ENCODE measurements at places on chromosomes 4 and X. TPM values are rescaled to one million over a fixed set of nuclear protein-coding genes. Genes with fewer than 3 reads are reported as not detected.
A peak's percentile ranks its signal among the peaks of the same experiment; 100 is the strongest.

GRCh38 chrX:134603806-134604700, 54.2 kb downstream of the PLAC1 start:
- no peak for DNase-seq

DNA sequence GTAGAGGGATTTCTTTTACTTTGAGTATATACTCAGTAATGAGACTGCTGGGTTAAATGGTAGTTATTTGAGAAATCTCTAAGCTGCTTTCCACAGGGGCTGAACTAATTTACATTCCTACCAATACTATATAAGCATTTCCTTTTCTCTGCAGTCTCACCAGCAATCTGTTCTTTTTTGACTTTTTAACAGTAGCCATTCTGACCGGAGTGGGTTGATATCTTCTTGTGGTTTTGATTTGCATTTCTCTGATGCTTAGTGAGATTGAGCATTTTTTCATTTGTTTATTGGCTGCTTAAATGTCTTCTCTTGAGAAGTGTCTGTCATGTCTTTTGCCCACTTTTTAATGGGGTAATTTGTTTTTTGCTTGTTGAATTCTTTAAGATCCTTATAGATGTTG, 43.3 kb downstream of the SPCS3 start:
- DNase-seq, result no peak

- no peak for DNase-seq
These were observed 266.6 kb downstream of the ZNF674 start for GRCh38 chrX:46278572-46278971.

DNA sequence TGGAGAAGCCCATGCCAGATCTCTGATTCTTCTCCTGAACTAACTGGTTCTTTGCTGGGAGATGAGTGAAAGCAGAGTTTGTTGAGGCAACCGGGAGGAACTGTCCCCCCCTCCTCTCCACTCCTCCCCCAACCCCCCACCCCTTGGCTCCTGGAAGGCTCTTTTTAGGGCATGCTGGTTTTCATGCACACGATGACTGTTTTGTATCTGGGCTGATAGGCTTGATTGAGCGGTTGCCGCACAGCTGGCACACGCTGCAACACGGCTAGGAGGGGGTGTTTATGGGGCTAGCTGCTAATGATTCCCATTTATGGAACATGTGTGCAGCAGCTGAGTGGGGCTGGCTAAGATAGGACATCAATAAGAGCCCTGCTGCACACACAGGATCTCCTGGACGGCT, 137.2 kb downstream of the SMIM20 start:
- no peak for DNase-seq

DNA sequence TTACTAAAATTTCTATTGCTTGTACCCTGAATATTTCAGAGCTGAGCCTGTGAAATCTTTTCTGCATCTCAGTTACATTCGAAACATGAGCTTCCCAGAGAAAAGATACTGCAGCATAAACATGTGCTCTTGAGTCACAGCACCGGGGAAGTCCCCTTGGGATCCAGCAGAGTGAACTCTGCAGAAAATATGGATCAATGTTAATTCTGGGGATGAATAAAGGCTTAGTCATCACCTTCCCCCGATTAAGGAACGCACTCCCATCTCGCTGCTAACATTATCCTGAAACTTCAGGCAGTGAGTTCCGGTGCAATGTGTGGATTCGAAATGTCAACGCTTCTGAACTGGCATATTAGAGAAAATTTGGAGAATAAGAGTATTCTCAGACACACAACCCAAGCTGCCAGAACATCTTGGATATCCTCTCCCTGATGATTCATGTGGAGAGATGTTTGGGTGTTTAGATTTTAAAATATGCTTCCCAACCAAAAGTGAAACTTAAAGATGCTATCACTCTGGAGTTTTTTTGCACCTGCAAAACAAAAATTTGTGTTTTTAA, 90.8 kb downstream of the IRF2 start:
- no peak for DNase-seq

DNA sequence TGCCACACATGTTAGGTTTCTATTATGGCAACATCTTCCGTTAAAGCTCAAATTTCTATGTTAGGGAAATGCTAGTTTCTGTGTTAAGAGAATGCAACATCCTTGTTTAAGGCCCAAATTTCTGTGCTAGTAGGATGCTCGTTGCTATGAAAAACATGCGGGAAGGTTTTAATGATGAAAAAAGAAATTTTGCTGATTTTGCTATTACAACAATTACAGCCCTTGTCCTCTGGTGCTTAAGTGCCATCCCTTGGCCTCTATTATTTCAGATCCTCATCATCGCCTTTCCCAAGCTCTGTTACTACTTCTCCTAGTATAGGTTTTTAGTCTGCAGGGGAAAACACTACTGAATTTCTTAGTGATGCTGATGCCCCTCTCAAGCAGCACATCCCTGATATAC, 412.6 kb upstream of the NDST3 start:
- DNase-seq, result no peak

GRCh38 chr4:59983852-59984251, 1216.3 kb upstream of the ADGRL3 start:
- DNase-seq, result no peak

DNA sequence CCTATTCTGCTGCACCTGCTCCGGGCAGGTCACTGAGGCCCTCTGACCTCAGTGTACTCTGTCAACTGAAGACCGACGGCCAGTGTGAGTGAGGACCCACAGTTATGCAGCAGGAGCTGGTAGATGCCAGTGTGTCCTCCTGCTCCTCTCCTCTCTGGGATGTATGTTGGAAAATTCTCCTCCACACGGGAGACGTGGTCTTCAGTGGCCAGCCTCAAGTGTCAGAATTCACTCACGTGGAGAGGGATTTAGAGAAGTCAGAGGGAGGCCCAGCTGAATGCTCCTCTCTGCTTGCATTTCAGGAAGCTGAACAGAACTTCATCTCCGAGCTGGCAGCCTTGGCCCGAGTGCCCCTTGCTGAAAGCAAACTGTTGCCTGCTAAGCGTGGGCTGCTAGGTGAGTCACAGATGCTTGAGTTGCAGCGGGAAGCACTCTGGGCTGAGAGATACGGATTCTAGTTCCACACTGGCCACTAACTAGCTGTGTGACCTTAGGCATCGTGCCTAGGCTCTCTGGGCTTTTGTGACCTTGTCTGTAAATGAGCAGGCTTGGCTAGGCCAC, 83.6 kb downstream of the CRMP1 start:
- DNase-seq, result no peak

DNA sequence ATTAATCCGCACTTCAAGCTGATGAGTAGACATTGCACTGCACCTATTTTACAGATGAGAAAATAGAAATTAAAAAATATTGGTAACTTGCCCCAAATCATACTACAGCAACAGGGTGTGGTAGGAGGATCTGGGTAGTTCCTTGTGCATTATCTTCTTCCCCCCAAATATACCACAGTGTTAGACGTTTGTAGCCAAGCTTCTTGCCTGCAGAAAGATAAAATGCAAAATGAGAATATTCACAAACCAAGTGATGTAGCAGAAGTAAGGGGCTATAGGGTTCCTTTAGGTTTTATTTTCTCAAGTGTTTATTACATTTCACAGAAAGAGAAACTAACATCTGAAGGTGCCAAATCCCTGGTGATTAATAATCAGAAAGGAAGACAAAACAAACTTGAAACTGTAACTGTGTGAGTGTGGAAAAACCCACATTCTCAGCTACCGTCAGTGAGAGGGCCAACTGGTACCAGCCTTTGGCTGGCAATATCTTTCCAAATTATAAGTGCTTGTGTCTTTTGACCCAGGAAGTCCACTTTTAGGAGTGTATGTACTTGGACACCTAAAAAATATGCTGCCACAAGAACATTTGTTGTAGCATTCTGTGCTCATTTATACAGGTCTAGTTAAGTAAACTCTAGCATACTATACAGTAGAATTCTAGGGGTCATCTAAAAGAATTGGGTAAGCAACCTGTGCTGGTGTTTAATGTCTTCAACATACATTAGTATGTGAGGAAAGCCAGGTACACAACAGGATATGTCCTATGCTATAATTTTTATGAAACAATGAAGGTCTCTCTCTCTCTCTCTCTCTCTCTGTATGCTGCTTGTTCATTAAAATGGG, 6.7 kb upstream of the CD38 start:
- DNase-seq, result peak; percentile 37

GRCh38 chrX:49233887-49234555, 881 bp upstream of the CACNA1F start:
- no peak for DNase-seq

- DNase-seq, result no peak
These were observed 223.8 kb upstream of the TAPT1 start for GRCh38 chr4:16450031-16450430.

GRCh38 chrX:34560180-34560579, 96.9 kb downstream of the TMEM47 start:
- no peak for DNase-seq

DNA sequence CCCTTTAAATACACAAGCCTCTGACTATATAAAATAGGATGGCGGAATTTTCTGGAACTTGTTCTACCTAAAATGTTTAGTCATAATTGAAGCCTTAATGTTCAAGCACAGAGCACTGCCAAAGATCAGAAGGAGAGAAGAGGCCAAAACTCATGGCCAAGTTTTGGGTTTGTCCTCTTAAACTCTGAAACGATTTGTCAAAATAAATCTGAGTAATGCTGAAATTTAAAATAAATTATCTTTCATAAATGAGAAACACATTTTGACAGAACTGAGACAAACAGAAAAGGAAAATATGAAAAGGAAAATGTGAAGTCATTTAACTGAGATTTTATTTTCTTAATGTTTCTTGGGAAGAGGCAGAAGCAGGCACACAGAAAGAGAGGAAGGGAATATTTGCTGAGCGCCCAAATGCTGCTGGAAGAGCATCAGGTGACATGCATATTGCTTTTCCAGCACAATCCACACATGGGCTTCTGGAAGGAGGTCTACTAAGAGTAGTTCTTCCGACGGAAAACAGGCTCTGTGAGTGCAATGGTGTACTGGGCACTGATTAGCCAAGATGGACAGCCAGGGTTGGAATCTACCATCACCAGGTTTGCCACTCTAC, 47.4 kb upstream of the ZNF518B start:
- DNase-seq, result no peak

DNA sequence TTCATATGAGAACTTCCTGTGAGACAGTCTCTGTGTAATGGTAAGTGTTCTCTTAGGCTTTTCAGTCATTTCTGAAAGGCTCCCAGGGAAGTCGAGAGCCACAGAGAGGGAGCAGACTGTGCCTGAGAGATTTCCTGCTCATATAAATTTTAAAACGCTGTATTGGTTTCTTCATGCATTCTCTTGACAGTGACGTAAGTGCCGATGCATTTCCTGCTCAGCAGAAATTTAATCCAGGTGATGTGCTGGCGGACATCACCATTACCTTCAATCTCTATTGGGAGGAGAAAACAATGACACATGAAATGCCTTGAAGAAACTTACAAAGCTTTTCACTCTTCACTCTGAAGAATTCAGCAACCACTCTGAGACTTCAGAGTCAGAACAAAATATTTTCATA, 383.6 kb downstream of the BMPR1B start:
- DNase-seq, result no peak

GRCh38 chr4:79042079-79042674, 102.9 kb upstream of the PAQR3 start:
- no peak for DNase-seq

- no peak for DNase-seq
These were observed 24.2 kb upstream of the IRF2 start for GRCh38 chr4:184498598-184498997.

DNA sequence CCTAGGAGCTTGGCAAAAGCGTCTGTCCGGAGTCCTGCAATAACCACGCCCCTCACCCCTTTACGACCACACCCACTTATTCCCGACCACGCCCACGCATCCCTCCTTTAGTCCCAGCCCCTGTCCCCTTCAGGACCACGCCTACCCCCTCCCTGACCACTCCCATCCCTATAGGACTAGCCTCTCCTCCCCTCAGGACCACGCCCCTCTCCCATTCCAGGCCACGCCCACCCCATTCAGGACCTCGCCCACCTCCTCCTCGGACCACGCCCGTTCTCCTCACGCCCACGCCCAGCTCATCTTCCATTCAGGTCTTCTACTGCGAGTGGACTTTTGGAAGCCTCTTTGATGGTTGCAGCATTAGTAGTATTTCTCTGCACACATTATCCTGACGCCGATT, 131.2 kb upstream of the STX18 start:
- DNase-seq, result no peak

GRCh38 chrX:103830848-103831247, 1.2 kb downstream of the RAB9B start:
- no peak for DNase-seq

DNA sequence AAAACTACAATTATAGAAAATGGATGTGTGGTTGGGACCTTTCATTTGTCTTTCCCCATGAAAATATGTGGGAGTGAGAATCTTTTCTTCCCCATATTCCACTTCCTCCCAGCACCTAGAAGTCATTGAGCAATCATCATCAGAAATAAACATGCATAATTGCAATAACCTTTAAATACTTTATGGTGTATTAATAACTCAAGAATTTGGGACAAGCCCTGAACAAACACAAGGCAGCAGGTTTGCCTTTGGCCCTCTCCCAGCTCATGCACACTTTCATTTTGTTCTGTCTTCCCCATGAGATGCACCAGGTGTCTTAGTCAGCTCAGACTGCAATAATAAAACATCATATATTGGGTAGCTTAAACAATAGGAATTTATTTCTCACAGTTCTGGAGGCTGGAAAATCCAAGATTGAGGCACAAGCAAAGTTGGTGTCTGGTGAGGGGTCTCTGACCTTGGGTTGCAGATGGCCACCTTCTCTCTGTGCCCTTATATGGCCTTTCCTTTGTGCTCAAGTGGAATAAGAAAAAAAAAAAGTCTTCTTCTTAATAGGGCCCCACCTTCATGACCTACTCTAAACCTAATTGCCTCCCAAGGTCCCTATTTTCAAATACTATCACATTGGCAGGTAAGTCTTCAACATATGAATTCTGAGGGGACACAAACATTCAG, 34.7 kb upstream of the TMEM184C start:
- DNase-seq, result no peak

Gene ZNF81
- 9.2 TPM for total RNA-seq

Gene ANXA5
- 131 TPM for total RNA-seq

Gene COL25A1
- total RNA-seq, result not detected

Gene C4orf36
- total RNA-seq, result not detected

Gene CENPVL2
- not detected for total RNA-seq

Gene PCYT1B
- total RNA-seq, result not detected

Measured in activated T-helper 1 cell treated with anti-CD3 and anti-CD28 coated beads, Interleukin-12 subunit alpha, Interleukin-12 subunit beta, Interleukin-2, Interleukin-4 antibody, amounts not matched to agents 30 ng/mL and 10 ng/mL and 1 ng/mL, durations not matched to agents 14 hours and 24 hours and 36 hours (primary cell).